ENCODE measurements at places on chromosomes 4 and X.

DNA sequence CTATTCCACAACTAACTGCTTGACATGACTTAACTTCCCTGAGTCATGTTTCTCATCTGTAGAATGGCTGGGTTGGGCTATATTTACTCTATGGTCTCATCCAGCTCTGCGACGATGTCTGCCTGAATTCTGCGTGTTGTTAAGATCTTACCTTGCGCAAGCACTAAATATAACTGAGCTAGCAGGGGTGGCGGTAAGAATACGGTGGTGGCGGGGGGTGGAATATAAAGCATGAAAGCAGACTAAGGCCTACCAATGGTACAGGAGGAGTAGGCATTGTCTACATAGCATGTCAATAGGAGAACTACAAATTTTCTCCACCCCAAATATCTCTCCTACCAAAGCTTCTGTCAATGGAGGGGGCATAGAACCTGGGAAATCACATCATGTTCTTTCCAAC is 45.7 kb upstream of the DCLK2 start:
- no peak for DNase-seq

GRCh38 chr4:105057370-105058105 is 89.1 kb upstream of the TET2 start:
- DNase-seq, result no peak

- no peak for DNase-seq
Measured at GRCh38 chrX:136725441-136726104, 55.2 kb downstream of the ARHGEF6 start.

GRCh38 chr4:145178740-145179280 is 1.6 kb downstream of the OTUD4 start:
- DNase-seq, result no peak

GRCh38 chr4:100430451-100430850 is 87.4 kb downstream of the EMCN start:
- DNase-seq, result no peak

- DNase-seq, result peak; percentile 56
Measured at GRCh38 chr4:83282049-83282535, 2.5 kb downstream of the COQ2 start.

All from effector CD4-positive, alpha-beta T cell (primary cell).